ENCODE measurements at places on chromosomes 2 and 18.

- no peak for DNase-seq
Measured at GRCh38 chr2:134132490-134132857, 121.4 kb upstream of the MGAT5 start.

- no peak for DNase-seq
Measured at GRCh38 chr2:72062336-72062735, 85.3 kb downstream of the CYP26B1 start.

- peak; percentile 79 for DNase-seq
Measured at GRCh38 chr2:64453770-64454385, at the start of gene LGALSL. TSS of gene LGALSL (plus strand) at chr2:64454162. CDS start at chr2:64454546, 384 bp downstream.

DNA sequence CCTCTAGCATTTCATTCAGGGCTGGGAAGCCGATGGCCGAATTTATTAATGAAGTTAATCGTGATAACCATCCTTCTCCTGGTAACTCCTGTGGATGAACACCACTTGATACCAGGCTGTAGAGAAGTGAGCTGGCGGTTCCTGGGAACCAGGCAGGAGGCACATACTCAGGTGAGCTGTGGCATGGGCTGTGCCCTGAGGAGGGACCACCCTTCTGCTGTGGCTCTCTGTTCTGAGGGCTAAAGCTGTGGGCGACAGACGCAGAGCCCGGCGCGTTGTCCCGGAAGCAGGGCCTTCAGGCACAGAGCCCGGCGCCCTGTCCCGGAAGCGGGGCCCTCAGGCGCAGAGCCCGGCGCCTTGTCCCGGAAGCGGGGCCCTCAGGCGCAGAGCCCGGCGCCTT is 462.3 kb upstream of the SALL3 start:
- DNase-seq = no peak

DNA sequence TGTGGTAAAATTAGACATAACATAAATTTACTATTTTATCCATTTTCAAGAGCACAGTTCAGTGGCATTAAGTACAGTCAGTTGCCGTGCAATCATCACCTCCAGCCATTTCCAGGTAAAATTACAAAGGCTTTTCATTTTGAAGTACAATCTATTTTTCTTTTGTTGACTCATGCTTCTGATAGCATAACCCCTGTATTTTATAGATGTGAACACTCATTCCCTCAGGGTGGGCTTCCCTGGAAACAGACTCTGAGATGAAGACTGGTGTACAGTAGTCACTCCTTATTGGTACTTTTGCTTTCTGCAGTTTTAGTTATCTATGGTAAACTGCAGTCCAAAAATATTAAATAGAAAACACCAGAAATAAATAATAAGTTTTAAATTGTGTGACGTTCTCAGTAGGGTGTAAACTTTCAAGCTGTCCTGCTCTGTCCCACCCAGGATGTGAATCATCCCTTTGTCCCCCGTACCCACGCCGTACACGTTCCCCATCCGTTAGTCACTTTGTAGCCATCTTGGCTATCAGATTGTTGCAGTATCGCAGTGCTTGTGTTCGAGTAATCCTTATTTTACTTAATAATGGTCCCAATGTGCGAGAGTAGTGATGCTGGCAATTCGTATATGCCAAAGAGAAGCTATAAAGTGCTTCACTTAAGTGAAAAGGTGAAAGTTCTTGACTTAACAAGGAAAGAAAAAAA is 41.1 kb upstream of the NAB1 start:
- DNase-seq = no peak

DNA sequence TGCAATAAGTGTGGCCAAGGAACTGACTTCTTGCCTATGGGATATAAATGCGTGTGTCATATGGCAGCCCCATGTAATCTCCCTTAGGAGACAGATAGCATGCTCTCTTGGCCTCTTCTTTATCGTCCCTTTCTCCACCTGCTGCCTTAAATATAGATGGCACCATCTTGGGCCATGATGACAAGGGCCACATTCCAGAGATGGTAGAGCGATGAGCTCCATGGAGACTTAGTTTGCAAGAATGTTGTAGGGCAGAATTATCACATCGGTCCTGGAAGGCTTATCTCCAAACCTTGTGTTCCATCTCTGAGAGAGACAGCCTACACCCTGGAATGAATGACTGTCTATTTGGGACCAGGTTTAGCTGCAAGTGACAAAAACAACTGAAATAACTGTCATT is 536.7 kb downstream of the TNS1 start:
- no peak for DNase-seq

GRCh38 chr2:16538707-16539106 is 126.9 kb downstream of the CYRIA start:
- no peak for DNase-seq

DNA sequence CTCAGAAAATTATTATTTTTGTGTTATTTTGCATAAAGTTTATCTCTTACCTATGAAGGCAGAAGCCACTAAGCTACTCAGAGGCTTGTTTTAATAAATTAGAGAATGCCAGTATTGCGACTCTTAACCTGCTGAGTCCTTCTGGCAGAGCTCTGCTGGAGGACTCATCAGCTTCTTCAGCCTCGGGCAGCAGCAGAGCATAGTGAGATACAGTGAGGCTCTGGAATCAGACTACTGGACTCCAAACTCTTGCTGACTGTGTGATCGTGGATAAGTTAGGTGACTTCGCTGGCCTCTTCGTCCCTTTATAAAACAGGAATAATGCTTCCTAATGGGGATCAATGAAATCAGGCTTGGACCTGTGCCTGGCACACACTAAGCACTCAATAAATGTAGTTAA is 1.7 kb downstream of the PTRHD1 start:
- no peak for DNase-seq

DNA sequence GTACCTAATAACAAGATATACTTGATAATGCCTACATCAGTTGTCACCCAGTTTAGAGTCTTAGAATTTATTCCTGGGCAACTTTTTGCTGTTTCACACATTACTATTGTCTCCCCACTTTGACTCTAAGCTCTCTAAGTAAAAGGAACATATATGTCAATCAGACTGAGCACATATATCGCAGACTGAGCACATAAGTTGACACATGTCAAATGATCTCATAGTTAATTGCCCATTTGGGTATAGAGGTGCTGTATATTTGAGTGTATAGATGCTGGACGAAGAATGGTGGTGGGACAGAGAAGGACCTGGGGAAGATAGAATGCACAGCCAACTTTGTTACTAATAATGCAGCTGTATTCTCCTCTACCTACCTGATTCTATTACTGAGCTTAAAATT is 746.0 kb upstream of the CDH2 start:
- no peak for DNase-seq

- no peak for DNase-seq
Measured at GRCh38 chr2:133892352-133892913, 324.2 kb upstream of the NCKAP5 start.

- DNase-seq = no peak
Measured at GRCh38 chr2:157229572-157229971, 27.9 kb upstream of the GALNT5 start.

- no peak for DNase-seq
Measured at GRCh38 chr2:211454679-211455078, 898.3 kb downstream of the CPS1 start.

DNA sequence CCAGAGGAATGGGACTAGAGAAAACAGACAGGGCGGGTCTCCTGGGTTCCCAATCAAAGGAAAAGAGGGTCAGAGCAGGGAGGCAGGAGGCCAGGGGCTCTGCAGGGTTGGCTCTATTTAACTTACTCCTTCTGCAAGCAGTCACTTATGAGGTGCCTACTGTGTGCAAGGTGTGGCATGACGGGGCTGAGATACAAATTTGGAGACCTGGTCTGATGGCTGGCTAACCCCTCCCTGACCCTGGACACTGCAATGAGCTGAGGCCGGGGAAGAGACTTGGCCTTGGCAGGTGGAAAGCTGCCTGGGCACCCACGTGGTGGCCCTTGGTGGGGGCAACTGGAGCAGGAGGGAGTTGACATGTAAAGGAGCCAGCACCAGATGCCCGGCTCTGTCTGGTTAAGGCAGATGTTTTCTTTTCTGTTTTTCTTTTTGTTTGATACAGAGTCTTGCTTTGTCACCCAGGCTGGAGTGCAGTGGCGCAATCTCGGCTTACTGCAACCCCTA is 148.5 kb upstream of the GATA6 start:
- DNase-seq = no peak

DNA sequence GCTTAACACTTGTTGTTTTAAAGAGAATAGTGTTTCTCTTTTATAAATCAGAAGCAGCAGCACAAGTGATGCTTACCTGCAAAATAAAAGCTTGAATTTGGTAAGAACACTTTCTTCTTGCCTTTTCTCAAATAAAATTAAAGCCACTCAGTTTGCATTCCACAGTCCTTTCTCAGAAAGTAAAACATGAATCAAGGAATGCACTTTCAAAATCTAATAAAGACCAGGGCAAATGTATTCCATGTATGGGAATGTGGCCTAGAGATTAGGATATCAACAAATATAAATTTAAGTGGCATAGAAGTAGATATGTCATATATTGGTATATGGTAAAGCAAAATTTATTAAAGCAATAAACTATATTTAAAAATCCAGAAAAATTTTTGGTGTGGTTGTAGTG is 352.8 kb downstream of the THSD7B start:
- no peak for DNase-seq

DNA sequence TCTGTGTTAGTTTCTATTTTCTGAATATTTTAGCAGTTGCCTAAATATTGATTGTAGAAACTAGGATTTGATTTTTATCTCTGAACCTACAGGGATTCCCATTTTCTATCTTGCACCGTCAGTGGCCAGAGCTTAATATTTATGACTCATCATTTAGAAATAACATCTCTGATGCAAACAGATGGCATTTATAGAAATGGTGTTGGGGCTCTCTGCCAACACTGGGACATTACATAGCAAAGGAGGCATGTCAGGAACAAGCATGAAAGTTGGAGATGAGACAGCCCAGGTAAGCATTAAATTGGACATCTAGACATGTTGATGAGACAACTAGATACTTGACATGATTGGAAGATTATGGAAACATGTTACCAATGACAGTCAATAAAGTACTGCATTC is 165.3 kb upstream of the SYT4 start:
- DNase-seq = no peak

DNA sequence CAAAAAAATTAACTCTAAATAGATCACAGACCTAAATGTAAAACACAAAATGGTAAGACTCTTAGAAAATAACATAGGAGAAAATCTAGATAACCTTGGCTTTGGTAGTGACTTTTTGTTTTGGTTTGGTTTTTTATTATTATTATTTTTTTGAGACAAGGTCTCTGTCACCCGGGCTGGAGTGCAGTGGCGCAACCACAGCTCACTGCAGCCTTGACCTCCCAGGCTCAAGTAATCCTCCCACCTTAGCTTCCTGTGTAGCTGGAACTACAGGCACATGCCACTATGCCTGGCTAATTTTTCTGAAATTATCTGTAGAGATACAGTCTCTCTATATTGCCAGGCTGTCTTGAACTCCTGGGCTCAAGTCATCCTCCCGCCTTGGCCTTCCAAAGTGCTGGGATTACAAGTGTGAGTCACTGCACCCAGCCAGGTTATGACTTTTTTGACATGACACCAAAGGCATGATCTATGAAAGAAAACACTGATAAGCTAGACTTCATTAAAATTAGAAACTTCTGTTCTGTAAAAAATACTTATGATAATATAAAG is 88.0 kb downstream of the HNRNPLL start:
- DNase-seq = no peak

DNA sequence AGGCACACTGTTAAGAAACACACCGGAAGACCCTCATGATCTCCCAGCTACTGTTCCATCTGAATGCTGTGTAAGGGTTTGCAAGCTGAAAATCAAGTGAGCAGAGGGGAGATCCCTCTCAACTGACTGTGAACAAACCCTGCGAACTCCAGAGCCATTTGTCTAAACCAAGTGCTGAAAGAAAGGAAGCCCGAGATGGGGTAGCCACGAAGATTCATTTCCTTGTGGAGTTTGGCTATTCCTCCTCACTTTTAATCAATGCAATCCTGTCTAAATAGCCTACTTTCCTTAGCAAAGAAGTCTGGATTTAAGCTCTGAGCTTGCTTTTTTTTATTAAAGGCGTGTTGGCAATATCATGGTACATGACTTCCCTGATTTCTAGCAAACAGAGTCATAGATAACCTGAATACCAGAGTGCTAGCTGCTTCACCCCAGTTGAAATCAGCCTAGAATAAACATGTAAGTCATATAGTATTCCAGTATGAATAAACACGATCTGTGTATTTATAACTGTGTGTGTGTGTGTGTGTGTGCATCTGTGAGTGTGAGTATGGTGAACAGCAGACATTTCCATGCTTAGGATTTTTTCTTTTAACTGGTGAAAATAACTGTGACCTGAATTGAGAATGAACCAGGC is 365.2 kb downstream of the ZNF521 start:
- DNase-seq = no peak

- no peak for DNase-seq
Measured at GRCh38 chr2:123906361-123906760, 118.7 kb upstream of the CNTNAP5 start.

GRCh38 chr2:150705767-150706166 is 218.3 kb upstream of the RND3 start:
- DNase-seq = no peak

- no peak for DNase-seq
Measured at GRCh38 chr2:73297151-73297559, 3.8 kb upstream of the EGR4 start.
